Stimulated activated CD8-positive, alpha-beta memory T cell treated with anti-CD3 and anti-CD28 coated beads, Interleukin-4, amount 100 ng/mL, for 24 hours (primary cell): ENCODE measurements at places on chromosomes 1 and 21.

DNA sequence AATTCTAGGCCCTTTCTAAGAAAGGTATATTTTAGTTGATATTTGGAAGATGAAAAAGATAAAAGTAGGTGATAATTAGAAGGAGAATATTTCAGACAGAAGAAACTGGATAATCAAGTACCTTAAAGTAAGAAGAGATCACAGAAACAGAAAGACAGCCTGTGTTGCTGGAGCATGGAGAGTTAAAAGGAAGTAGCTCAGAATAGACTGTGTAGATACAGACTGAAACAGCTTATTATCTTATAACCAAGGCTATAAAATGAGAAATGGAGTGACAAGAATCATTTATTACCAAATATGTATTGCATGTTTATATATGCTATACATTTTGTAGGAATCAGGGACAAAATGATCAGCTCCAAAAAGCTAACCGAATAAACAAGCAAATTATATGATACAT is 1120.3 kb downstream of the BRINP3 start:
- no peak for DNase-seq

- no peak for DNase-seq
These were observed 375.3 kb downstream of the USH2A start for GRCh38 chr1:216047811-216048572.

DNA sequence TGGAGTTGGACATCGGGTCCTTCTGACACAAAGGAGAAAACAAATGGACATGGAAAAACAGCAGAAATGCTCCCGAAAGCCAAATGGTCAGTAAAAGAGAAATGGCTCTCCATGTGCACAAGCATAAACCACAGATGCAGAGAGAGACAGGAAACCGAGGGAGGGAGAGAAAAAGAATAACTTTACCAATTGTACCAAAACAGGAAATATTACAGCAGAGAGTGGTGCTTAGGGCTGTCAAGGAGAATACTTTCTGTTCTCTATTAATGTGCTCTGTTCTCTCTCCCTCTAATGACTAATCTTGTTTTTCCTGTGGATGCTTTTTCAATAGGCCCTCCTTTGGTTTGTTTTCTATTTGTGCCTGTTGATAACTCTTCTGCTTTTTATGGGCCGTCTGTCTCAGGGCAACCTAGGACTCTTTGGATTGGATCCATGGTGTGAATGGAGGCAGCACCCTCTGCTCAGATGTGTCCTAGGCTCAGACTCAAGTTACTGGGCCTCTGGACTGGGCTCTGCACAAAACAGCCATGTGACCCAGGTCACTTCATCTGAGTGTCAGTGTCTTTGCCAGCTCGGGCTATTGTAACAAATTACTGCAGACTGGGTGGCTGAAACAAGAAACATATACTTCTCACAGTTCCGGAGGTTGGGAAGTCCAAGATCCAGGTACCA is 663.0 kb downstream of the NPHP4 start:
- no peak for DNase-seq

GRCh38 chr1:99062192-99062591 is 57.5 kb upstream of the PLPPR5 start:
- no peak for DNase-seq

DNA sequence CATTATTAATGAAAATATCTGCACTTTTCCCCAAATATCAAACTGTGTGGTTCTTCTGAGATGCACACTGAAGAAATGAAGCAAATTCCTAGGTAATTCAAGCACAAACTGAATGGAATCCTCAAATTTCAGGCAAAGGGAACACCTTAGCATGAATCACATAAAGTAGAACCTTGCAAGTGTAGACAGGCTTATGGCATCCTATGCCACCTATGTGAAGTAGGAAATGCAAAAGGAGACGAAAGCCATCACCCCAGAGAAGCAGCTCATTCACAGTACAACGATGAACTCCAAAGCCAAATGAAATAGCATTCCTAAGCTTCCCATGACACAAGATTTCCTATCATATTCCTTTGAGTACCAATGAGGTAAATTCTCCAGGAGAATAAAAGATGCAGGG is 461.2 kb upstream of the RUNX1 start:
- DNase-seq = no peak

DNA sequence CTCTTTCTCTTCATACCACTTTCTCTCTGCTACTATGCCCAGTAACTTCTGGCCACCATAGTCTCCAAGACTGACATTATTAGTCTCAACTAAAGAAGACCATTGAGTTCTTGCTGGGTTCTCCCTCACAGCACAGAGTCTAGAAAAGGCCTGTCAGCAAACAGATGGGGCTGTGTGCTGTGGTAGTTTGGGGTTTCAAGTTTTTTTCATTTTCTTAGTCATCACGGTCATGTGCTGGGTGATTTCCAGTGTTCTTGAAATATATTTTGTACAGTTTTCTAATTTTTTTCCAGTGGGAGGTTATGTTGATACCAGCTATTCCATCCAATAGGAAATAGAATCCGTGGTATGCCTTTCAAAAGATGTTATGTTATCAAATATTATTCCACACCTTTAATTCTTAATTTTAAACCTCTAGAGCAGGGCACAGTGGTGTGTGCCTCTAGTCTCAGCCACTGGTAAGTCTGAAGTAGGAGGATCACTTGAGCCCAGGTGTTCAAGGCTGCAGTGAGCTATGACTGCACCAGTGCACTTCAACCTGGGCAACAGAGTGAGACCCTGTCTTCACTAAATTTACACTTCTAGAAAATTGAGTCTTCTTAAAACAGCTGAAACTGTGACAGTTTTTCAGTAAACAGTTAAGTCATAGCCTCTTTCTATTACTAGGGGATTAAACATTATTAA is 8.3 kb downstream of the CFHR2 start:
- DNase-seq = no peak

DNA sequence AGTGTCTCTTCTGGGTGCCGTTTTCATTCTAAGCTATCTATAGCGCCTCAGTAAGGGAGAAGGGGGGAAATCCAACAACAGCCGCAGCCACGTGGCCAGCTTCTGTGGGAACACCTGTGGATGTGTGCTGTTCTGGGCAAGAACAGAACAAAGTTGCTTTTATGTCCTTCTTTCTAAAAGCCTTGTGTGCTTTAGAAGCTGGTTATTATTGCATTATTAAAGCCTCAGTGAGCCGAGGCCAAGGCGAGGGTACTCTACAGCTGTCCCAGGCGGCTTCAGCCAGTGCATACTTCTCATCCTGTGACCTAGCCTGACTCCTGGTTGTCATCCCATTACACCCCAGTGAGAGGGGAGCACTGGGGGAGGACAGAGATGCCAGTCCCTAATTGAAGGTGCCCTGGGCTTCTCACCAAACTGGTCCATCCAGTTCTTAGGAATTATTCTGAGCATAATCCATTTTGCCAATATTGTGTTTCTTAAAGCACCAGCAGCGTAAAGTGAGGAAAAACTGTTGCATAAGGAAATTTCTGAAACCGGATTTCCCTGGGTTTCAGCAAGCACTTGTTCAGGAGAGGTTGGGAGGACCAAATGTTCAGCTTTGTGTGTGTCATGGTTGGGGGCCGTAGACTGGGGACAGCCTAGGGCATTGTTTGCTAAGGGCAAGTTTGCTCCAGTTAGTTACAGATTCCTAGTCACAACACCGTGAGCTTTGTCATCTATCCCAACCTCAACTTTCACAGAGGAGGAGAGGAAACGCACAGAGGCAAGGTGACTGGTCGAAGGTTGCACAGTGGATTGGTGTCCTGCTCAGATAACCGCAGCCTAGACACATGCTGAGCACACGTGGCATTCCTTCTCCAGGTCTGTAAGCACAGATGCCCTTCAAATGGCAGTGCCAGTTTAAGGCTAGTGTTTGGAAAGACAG is 61.0 kb upstream of the ATP1A1 start:
- no peak for DNase-seq

DNA sequence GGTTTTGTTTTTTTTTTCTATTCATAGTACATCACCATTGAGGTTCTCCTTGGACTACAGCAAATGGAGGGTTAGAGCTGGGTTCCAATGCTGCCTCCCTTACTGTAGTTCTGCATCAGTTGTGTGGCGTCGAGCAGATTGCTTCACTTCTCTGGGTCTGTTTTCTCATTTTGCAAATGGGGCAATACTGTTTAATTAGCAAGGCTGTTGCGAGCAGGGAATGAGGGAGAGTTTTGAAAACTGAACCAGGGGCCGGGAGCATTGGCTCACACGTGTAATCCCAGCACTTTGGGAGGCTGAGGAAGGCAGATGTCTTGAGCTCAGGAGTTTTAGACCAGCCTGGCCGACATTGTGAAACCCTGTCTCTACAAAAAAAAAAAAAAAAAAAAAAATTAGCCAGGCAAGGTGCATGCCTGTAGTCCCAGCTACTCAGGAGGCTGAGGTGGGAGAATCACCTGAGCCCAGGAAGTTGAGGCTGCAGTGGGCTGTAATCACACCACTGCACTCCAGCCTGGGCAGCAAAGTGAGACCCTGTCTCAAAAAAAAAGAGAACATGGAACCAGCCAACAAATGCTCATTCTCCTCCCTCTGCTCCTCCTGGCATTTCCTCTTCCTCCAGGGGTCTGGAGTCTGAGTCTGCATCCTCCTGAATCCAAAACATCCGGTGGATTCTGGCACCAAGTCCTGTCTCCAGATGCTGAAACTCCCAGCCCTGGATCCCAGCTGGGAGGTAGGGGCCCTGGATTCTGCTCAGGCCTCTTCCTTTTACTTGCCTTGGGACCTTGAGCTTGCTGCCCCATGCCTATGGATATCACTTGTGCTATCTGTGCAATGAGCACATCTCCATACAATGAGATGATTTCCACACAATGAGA is 3.7 kb upstream of the PLOD1 start:
- DNase-seq = no peak

GRCh38 chr21:40070871-40071270 is 203.6 kb downstream of the PCP4 start:
- DNase-seq = no peak

DNA sequence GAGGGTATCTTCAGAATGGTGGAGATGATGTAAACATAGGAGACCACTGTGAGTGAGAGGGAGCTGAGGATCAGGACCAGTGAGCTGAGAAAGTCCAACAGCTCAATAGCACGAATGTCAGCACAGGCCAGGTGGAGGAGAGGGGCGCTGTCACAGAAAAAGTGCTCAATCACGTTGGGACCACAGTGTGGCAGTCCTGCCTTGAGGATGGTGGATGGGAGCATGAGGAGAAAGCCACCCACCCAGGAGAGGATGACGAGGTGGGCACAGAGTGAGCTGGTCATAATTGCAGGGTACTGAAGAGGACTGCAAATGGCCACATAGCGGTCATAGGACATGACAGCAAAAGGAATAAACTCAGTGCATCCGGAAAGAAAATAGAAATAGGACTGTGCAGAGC is 8.1 kb downstream of the OR11L1 start:
- no peak for DNase-seq

GRCh38 chr1:84427250-84428188 is 29.2 kb downstream of the DNASE2B start:
- DNase-seq = no peak

- DNase-seq = no peak
These were observed 18.7 kb downstream of the B3GALNT2 start for GRCh38 chr1:235485558-235485957.

- DNase-seq = no peak
These were observed 81.0 kb downstream of the HIVEP3 start for GRCh38 chr1:41837691-41838090.

DNA sequence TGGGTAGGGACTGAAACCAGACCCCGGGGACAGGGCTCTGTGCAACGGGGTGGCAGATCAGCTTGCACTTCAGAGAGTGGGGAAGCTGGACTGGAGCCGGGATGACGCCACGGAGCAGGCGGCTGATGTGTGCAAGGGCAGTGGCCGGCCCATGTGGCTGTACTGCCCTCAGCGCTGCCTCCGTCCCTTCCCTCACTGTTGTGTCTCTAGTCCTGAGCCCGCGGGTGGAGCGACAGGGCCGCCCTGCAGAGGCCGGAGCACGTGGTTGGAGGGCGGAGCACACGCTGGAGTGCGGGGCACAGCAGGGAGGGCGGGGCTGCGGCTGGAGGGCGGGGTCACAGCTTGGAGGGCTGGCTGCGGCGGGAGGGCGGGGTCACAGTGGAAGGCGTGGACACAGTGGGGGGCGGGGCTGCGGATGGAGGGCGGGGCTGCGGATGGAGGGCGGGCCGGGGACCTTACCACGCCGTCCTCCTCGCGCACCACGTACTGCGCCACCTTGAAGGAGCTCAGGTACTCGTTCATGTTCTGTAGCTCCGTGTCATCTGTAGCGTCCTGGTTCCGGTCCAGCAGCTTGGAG is 52.4 kb downstream of the CHD5 start:
- peak; percentile 56 for DNase-seq

GRCh38 chr1:99731384-99731783 is 35.1 kb downstream of the FRRS1 start:
- DNase-seq = no peak

DNA sequence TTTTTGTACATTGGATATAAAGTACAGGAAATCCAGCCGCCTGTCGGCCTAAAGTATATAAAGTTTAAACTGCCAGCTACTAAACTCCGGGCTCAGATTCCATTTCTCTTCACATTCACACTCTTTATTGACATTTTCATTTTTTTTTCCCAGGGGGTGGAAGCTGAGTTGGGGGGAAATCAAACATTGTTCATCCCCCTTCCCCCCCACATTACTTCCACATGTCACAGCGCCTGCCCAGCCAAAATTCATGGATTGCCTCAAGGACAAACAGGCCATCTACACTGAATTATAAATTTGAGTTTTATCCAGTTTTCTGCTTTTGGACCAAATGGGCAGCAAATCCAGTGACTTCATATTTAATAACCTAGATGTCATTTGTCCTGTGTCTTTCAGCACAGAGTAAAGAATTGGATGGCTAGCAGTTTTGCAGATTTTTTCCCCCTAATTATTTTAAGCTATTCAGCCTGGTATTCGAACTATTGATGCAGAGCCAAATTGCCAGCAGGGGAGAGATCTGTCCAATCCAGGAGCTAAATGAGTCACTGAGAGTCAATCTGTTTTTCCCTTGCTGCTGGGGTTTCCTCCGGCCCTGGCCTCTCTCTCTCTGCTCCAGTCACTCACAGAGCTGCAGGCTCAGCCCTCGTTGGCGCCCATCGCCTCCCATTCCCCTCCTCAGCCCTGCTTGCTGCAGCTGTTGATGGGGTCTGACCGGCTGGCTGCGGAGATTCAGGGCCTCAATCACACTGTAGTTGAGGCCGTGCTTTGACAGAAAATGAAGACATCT is 98.0 kb downstream of the LMO4 start:
- DNase-seq = no peak

GRCh38 chr1:151199873-151200581 is 1.7 kb downstream of the PIP5K1A start:
- DNase-seq = no peak

DNA sequence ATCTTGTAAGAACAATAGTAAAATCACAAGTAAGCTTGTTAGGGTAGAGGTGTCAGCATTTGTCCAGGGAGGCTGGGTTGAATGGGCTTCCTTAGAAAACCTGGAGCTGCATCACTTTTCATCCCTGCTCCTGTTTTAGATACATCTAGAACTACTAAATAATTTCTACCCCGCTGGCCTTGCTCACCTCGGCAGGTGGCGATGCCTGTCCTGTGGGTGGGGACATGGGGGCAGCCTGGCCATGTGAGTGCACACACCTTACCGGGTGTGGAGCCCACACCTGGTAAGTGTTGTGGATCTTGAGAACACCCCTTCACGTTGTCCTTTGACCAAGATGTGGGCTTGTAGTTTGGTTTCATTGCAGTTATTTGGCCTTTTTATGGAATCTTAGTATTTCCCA is 29.7 kb downstream of the URB2 start:
- DNase-seq = no peak

GRCh38 chr1:55215194-55216021 is at the start of gene USP24:
USP24 (minus strand) TSS chr1:55215364; CDS start chr1:55215113, 251 bp downstream.
- peak; percentile 68 for DNase-seq
